ENCODE measurements at places on chromosomes 6 and 20.

GRCh38 chr20:56628873-56629463 lies at the start of gene TFAP2C:
TSS of gene TFAP2C (plus strand) at chr20:56629306. CDS start at chr20:56629545, 239 bp downstream.
- peak; percentile 56 for DNase-seq

- DNase-seq: no peak
These were observed 379.2 kb downstream of the BMP2 start for GRCh38 chr20:7146552-7147219.

GRCh38 chr6:20789162-20789561 lies 254.9 kb downstream of the CDKAL1 start:
- no peak for DNase-seq

- DNase-seq: peak; percentile 93
These were observed at the start of gene WFDC10B for GRCh38 chr20:45704969-45705637. TSS of gene WFDC10B (minus strand) at chr20:45705019. CDS start at chr20:45685992, 19,027 bp downstream.

- DNase-seq: no peak
These were observed 145.3 kb upstream of the SPACA1 start for GRCh38 chr6:87902383-87902782.

- DNase-seq: no peak
These were observed 60.9 kb downstream of the RPRD1B start for GRCh38 chr20:38094373-38094891.

DNA sequence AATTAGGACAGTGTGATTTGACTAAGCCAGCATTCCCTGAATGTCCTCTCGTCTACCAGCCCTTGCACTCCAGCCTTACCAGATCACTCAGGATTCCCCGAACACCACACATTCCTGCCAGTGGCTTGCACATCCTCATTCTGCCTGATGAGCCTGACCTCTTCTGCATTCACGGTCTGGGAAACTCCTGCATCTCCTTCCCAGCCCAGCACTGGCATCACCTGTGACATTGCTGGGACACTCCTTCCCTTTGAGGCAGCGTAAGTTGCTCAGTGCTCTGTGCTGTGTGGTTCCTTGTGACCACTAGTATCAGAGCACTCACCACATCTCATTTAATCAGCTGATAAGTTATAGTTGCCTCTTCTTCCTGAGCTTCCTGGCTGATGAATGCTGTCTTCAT lies 17.3 kb downstream of the NCOA7 start:
- DNase-seq: no peak

DNA sequence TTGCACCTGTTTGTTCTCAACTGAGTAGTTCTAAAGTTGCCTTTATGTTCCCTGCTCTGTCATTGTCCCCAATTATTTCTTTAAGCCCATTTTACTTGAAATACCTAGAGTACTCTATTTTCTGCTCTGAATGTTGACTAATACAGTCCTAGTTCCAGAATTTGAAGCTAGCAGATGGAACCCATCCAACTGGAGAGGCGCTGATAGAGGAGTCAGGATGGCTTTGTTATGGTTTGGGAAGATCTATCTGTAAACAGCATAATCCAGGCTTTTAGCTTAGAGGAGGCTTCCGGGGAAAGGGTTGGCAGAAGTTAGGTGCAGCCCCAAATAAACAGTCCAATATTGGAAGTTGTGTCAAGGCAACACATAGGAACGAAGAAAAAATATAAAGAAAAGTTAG lies 927.7 kb downstream of the TFAP2A start:
- DNase-seq: no peak

GRCh38 chr6:111600588-111601445 lies 4.9 kb downstream of the TRAF3IP2 start:
- DNase-seq: no peak

GRCh38 chr6:129771678-129772077 lies 61.7 kb upstream of the ARHGAP18 start:
- DNase-seq: no peak

DNA sequence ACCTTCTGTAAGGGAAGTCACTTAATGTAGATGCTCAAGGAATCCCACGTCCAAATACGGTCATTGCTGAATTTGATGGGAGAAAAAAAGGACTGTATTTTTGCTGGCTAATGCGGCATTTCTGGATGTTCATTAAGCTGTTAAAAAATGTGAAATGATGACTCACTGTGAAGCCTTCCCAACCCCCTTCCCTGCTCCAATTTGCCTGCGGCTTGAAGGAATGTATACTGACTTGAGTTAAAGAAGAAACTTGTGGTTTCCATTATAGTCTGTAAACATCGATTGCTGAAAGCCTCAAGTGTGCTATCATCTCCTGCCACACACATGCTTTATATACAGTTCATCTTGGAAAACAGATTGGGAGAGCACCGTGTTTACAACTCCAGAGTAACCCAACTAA lies 249.1 kb upstream of the JAG1 start:
- no peak for DNase-seq

- no peak for DNase-seq
These were observed 22.9 kb downstream of the GTF2H5 start for GRCh38 chr6:158191032-158191431.

DNA sequence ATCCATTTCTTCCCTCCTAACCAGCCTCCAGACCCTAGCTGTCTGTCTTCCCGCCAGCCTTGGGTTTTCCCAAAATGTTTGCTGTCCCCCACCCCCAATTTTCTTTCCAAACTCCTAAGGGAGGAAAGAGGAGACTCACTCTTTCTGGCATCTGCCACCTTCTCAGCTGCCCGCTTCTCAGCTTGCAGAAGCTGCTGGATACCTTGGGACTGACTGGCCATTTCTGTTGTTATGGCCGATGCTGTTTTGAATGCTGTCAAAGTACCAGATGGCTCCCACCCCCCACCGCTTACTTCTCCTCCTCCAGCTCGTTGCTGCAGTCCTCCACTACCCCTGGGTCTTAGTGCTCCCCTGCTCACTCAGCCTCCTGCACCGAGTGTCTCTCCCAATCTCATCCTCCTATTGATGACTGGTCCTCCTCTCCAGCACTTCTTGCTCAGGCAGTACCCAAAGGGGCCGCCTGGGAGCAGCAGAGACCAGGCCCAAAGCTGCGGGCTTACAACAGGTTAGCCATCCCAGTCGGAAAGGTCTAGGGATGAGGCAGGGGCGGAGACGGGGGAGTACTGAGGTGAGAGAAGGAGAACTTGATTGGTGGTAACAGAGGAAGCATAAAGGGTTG lies at the start of gene ATP6V1G2:
Gene ATP6V1G2, minus strand, starts transcription at position 270 of the 619 bp plus-strand sequence. Its CDS starts 49 bp downstream, at position 221.
- DNase-seq: peak; percentile 97

- DNase-seq: no peak
These were observed 163.9 kb upstream of the ZNF217 start for GRCh38 chr20:53757472-53757913.

DNA sequence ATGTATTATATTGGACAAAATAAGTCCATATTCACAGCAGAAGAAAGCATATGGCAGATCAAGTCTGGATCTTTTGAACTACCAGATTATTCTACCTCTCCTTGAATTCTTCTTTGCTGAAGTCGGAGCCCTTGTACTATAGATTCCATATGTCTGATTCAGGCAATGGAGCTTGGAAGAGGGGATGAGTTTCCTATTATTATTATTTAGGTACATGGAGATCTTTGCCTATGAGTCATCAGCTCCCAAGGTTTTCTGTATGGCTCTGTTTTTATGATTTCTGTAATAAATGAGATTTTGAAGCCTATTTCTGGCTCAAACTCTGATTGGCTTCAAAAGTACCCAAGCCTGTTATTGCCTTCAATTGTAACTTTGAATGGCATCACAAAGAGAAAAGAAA lies 72.0 kb downstream of the OPRM1 start:
- DNase-seq: no peak

DNA sequence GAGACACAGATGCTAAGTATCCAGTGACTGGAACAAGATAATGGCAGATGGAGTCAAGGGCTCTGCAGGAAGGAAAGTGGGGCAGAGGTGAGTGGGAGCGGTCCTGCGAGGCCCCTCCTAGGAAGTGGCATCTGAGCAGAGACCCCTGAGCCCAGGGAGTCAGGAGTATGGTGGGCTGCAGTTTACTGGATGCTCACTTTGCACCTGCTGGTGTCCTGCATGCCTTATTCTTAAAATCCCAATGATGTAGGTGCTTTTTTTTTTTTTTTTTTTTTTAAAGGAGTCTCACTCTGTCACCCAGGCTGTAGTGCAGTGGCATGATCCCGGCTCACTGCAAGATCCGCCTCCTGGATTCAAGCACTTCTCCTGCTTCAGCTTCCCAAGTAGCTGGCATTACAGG lies 5.6 kb downstream of the CEBPB start:
- DNase-seq: no peak

DNA sequence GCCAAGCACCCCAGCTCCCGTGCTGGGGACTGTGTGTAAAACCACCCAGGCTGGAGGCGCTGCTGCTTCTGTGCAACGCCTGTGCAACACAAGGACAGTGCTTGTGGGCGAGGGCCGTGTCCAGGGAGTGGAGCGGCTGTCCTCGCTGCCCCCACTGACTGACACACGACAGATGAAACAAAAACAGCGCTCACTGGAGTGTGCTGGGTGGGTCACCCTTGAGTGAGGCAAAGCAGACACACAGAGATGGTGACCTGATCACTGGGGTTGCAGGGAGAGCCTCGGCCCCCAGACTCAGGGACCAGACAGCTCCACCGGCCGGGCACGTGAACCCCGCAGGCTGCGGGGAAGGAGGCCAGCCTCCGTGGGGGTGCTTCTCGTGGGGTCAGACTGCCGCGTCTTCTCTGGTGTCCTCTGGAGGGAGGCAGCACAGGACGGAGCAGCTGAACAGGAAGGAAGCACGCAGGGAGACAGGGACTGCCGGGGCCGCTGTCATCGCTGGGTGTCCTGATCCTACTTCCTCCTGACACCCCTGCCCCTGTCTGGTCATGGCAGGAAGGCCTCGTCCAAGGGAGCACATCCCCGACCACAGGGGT lies 75.9 kb upstream of the CST7 start:
- DNase-seq: no peak

DNA sequence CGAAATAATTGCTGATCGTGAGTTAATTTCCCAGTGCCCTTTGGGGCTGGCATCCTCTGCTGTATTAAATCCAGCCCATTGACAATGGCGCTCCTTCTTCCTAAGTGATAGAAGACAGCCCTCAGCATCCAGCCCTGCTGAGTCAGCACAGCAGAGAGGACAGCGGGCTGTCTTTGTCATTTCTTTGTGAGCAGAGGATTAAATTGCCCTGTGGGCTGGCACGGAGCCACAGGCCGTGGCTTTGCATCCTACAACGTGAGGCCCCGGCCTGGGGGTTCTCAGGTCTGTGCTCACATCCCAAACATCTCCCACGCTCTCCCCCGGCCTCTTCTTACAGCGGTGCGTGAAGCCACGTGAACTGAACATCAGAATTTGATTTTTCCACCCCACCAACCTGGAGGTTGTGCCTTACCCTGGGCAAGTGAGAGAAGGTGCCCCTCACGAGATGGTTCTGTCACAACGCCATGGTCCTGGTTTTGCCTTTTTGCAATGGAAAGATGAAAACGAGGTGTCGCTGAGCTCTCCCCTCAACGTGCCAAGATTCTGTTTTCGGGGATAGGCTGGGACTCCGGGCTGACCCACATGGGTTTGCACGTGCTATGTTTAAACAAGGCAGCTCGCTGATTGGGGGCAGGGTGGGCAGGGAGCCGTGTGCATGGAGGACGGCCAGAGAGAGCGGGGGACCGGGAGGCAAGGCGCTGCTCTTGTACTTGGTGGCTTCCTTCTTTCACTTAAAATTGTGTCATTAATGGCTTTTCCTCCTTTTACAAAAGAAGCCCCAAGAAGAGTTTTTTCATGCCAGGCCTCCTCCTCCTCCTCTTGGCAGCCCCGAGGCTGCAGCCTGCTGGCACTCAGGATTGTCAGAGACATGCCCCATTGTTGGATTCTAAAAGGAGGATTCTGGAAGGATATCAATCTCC lies 19.5 kb downstream of the CDH4 start:
- DNase-seq: peak; percentile 65

DNA sequence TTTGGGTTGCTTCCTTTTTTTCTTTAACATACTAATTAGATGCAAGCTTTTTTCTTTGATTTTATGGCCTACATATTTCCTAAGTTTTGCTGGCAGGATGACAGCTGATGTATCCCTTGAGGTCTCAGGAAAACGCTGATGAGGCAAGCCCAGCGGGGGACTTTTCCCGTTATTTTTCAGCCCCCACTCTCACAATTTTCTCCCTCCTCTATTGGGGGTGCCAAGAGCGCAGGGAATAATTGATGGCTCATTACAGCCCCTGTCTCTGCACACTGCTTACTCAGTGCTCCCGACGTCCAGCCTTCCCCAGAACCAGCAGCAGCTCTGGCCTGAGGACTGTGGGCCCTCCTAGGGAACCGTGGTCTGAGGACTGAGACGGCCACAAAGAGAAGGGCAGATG lies 38.6 kb upstream of the VSTM2L start:
- DNase-seq: no peak

DNA sequence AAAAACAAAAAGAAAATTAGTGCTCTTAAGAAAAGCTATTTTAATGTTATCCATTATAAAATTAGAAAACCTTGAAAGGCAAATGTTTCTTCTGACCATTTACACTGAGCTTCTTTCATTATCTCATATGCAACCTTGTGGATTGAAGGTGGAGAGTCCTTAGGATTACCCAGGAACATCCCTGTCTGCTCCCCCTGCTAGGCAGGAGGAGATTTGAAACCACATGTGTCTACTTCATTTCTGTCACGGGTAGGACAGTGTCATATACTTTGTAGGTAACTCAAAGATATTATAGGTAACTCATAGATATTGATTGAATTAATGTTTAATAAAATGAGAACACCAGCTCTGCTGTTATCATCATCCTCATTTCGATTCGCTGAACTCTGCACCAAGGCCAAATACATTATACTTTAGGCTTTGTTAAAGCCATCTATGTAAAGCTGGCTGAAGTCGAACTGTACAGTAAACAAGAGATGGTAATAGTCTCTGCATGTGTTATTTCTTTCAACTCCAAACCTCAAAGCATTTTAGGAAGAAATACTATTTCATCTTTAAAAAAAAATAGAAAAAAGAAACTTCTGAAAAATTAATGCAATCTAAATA lies 49.5 kb downstream of the HDAC2 start:
- DNase-seq: no peak

DNA sequence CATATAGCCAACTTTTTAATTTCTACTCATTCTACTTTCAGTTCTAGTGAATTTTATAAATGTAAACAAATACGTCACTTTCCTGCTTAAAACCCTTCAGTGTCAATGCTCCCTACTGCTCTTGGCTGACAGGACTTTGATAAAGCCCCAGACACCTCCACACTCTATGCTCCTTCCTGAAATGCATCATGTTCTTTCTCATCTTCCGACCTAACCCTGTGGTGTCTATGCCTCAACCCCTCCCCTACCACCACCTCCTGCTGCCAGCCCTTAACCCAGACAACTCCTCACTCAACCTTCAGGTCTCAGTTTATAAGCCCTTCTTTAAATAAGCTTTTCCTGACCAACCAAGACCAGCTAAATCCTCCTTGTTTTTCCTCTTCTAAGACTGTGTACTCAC lies 19.1 kb downstream of the TLDC2 start:
- DNase-seq: no peak

All from NCI-H1105 treated with DMSO at 0.1 percent for 48 hours (cell line).